Erythroblast (primary cell): ENCODE measurements at places on chromosomes 3 and 15.

GRCh38 chr3:7876741-7877297 is 624.8 kb upstream of the LMCD1 start:
- no peak for DNase-seq

GRCh38 chr3:124014366-124014942 is 22.5 kb upstream of the ROPN1 start:
- DNase-seq: no peak

DNA sequence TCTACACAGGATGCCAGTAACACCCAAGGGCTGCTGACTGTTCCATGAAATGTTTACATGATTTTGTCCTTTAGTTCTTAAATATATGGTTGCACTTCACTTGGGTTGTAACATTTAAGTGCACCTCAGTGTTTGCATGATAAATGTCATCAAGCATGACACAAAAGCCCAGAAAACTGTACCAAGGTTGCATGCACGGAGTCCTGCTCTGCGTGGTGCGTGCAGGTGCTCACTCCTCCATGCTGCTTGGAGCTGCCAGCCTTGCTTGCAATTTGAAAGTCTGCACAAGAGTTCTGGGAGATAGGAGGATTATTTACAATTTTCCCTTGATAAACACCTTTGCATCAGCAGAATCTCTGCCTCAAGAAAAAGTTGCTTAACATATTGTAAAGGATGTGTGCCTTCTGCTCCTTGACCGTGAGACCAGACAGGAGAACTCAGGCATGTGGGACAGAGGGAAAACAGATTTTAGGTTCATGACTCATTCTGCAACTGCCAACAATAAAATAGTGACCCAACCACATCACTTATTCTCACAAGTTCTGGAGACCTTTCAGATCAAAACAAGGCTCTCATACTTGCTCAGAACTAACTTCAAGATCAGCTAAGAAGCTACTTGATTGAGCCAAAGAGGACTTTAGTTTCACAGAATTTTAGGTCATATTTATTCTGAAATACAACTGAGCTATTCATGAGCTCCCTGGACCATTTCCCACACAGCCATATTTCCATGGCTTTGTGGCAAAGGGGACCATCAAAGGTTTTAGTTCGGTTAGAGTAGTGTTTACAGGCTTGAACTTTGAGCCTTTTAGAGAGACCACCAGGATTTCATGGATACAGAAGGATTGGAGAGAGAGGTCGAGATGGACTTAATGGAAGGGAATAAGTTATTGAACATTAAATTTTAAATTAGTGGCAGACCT is 128.4 kb upstream of the ZBED2 start:
- no peak for DNase-seq

DNA sequence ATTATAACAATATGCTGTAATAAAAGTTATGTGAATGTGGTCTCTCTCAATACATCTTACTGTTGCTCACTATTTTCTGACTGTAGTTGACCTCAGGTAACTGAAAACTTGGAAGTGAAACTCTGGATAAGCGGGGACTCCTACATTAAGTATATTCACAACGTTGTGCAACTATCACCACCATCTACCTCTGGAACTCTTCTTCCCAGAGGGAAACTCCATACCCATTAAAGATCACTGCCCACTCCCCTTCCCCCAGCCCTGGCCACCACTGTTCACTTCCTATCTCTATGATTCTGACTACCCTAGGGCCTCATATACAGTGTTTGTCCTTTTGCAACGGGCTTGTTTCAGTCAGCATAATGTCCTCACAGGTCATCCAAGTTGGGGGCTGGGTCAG is 20.7 kb downstream of the SLCO3A1 start:
- no peak for DNase-seq

- DNase-seq: no peak
Measured at GRCh38 chr15:73024168-73024567, 28.1 kb upstream of the NEO1 start.

GRCh38 chr15:77430652-77431051 is 10.0 kb downstream of the HMG20A start:
- DNase-seq: no peak
